ENCODE measurements at places on chromosomes 5 and 9. TPM values are rescaled to one million over a fixed set of nuclear protein-coding genes. Genes with fewer than 3 reads are reported as not detected.

FOXD4L6 gene
- not detected for total RNA-seq

HTR1A gene
- not detected for total RNA-seq

OTULINL gene
- total RNA-seq, result 6.0 TPM

DNA sequence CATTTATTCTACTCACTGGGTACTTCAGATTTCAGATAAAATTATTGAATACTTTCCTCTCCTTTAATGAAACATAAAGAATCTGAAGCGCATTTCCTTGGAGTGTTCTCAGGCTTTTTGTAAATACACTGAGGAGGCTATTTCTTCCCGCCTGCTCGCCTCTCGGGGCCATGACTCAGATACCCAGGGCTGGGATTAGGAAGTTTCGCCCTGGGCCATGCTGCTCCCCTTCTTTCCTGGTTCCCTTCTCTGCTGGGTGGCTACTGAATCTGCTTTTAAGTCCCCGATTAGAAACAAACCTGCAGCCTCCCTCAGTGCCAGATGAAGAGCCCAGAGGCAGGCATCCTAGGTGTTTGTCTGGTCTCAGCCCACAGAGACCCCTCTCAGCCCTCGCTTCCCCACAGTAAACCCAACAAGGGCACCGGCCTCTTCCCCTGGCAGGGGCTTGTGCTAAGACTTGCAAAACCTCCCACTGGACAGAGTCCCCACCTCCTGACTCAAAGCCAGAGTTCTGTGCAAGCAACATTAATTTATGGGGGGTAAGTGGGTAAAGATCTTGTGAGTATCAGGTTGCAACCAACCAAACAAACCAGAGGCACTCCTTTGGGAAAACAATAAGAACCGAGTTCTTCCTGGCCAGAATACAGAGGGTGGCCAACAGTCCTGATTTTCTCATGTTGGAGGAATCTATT lies 30.7 kb upstream of the IRX1 start:
- no peak for DNase-seq

- no peak for DNase-seq
These were observed 87.5 kb upstream of the PTPRD start for GRCh38 chr9:10700291-10700690.

- no peak for DNase-seq
These were observed 435.9 kb upstream of the MPDZ start for GRCh38 chr9:13715430-13715829.

GRCh38 chr5:154418344-154418820 lies 27.4 kb upstream of the SAP30L start:
- no peak for DNase-seq

Data from Right ventricle myocardium inferior (tissue), 1 donor.